ENCODE measurements at places on chromosomes 11 and 22.
A peak's percentile ranks its signal among the peaks of the same experiment; 100 is the strongest.

DNA sequence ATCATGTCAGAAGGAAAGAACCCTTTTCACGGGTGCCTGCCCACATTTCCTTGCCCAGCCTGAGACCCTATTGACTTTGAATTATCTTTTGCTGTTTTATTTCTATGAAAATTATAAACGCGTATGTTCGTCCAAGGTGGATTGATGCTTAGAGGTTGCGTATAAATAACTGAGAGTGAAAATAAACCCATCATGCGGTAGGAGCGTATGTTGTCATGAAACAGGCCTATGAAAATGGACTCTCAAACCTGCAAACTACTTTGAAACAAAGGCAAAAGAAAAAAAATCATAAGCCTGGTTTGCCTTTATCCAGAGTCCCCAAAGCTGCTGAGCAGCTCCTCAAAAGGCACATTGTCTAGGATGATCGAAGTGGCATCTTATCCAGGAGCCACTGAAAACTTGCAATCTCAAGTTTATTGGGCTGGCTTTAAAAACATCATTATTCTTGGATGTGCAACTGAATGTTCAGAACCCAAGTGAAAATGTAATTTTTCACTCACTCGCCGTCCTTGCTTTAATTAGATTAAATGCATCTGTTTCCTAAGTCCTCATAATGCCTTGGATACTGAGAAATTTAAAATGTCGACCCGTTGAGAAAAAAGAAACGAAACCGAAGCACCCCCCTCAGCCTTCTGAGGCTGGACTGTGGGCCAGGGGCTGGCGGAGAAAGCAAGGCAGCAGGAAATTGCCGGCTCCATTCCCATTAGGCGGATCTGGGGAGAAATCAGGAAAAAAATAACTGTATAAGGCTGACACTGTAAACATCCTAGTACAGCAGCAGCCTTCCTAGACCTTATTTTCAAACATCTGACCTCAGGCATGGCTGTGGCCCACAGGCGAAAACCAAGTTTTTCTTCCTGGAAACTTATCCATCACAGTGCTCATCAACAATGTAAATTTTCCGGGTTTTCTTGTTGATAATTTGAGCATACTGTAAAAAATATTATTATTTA, 82.9 kb upstream of the PPARA start:
- H3K4me3 ChIP-seq: no peak overlapping the region
- H3K36me3 ChIP-seq: no peaks in the 10 kb centered on the region
- no peaks in the 10 kb centered on the region for H3K4me1 ChIP-seq
- no peak for DNase-seq

DNA sequence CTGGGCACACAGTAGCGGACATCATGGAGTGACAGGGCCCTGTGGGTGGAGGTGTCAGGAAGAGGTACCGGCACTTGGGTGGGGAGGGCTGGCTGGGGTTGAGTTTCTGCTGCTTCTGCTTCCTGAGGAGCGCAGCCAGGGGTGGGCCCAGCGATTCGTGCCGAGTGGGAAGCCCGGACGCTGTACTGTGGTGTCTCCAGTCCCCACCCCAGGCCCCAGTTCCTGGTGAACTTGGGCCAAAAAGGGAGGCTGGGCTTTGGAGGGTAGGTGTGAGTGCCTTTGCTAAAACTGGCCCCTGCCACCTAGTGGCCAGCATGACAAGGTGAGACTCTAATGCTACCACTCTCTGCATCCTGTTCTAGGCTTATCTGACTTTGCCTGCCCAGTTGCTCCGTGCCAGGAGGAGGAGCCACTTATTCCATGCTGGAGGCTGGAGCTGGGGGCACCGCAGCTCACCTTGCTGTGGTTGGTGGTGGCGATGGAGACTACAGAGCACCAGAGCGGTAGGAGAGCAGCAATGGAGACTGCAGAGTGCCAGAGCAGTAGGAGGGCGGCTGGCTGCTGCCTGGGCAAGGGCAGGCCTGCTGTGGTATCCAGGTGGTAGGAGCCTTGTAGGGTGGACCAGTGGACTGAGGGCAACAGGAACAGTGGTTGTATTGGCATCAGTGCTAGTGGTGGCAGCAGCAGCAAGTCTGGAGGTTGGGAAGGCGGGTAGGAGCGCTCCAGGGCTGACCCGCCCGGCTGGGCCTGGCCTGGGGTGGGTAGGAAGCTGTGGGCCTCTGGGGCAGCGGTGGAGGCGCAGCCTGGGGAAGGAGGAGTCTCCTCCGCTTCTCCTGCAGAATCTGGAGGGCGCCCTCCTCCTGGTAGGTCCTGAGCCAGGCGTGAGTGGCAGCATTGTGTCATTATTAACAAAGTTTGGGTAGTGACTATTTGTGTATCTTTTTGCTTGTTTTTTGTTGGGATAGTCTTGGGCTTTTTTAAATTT, 2.2 kb upstream of the RFPL2 start:
- no peak for DNase-seq
- H3K4me3 ChIP-seq: no peak overlapping the region
- H3K27me3 ChIP-seq: peaks cover 2% of the 10 kb centered on the region
- no peak overlapping the region for H3K27ac ChIP-seq

DNA sequence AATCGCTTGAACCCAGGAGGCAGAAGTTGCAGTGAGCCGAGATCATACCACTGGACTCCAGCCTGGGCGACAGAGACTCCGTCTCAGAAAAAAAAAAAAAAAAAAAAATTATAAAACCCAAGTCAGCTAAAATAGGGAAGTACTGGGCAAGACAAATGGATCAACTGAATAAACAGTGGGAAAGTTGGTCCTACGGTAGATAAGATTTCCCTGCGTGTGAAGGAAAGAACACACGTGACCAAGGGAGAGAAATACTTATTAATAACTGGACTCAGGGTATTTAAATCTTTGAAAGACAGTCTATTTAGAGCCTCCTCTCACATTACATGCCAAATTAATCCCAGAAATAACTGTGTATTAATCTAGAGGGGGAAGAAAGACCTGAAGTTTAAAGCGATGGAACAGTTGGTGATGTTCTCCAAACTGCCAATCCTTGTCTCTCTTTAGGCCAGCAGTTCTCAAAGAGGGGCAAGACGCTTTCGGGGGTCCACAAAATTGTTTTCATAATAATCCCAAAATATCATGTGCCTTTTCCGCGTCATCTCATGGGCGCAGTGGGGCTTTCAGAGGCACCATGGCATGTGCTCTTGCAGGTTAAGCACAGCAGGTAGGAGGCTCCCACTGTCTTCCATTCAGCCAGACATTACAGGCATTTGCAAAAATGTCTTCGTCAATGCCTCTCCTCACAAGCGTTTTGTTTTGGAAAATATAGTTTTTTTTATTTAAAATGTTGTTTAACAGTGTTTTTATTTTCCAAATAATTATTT, 6.6 kb downstream of the RTL6 start:
- no peaks in the 10 kb centered on the region for H3K27me3 ChIP-seq
- no peak for DNase-seq
- H3K4me3 ChIP-seq: no peak overlapping the region
- no peak overlapping the region for H3K27ac ChIP-seq
- H3K4me1 ChIP-seq: peaks cover 3% of the 10 kb centered on the region

GRCh38 chr11:31887180-31887579, 76.1 kb upstream of the PAX6 start:
- DNase-seq: no peak
- no peak overlapping the region for H3K27ac ChIP-seq
- no peaks in the 10 kb centered on the region for H3K27me3 ChIP-seq
- H3K36me3 ChIP-seq: no peaks in the 10 kb centered on the region
- no peak overlapping the region for H3K4me3 ChIP-seq

DNA sequence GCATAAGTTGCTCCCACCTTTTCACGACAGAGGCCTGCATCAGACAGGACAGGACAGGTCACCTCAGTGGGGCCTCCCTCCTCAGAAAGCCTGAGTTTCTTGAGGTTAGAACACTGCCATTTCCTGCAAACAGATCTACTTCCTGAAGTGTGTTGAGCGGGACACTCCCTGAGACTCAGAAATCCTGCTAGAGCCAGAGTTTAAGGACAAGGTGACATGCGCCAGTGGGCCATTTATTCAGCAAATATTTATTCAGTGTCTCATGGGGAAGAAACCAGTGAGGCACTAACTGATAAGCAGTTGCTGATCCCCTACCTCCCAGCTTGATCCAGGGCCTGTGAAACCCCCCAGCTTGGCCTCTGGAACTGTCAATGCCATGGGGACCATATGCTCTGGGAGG, 454.6 kb downstream of the SOX6 start:
- peaks cover 8% of the 10 kb centered on the region for H3K4me1 ChIP-seq
- H3K27me3 ChIP-seq: no peaks in the 10 kb centered on the region
- no peak for DNase-seq
- no peak overlapping the region for H3K27ac ChIP-seq

DNA sequence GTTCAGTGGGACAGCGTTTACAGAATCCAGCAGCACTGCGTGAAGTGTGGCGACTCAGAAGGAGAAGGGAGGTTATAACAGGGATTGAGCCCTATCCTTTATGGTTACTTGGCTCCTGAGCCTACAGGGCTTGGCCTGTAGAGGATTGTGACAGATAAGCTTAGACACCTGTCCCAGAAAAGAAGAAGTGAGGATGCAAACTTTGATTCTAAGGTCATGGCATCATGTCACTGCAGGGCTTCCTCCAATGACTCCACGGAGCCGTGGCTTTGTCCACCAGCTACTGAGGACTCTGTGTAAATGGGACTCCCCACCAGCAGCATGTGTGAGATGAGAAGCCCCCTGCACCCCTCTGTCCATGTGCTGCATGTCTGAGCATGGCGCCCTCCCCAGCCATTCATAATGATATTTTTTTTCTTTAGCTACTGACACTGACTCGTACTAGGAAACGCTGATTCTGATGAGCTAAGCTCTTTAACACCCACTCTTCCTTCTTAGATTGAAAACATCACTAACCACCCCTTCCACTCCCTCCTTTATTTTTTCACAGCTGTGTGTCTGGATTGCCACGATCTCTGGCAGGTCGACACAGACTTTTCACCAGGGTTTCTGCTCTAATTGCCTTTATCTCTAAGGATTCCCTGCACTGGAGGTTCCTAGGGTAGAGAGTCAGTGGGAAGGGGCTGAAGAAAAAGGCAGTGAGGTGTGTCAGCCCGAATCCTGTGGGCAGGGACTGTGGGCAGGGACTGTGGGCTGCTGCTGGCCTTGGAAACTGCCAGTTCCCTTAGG, 65.5 kb upstream of the TTC12 start:
- no peak for DNase-seq
- no peak overlapping the region for H3K4me3 ChIP-seq
- peaks cover 10% of the 10 kb centered on the region for H3K4me1 ChIP-seq
- no peaks in the 10 kb centered on the region for H3K36me3 ChIP-seq
- H3K27ac ChIP-seq: no peak overlapping the region

- H3K4me3 ChIP-seq: no peak overlapping the region
- no peak for DNase-seq
- H3K36me3 ChIP-seq: no peaks in the 10 kb centered on the region
These were observed 29.1 kb downstream of the OPCML start for GRCh38 chr11:133503236-133503635.

- peaks cover 2% of the 10 kb centered on the region for H3K4me1 ChIP-seq
- no peak overlapping the region for H3K27ac ChIP-seq
- no peak for DNase-seq
- H3K27me3 ChIP-seq: peaks cover 9% of the 10 kb centered on the region
- no peak overlapping the region for H3K4me3 ChIP-seq
These were observed 19.4 kb upstream of the APLP2 start for GRCh38 chr11:130050257-130050656.

GRCh38 chr11:36060926-36061325, 117.1 kb downstream of the LDLRAD3 start:
- H3K4me3 ChIP-seq: no peak overlapping the region
- no peak for DNase-seq
- peaks cover 9% of the 10 kb centered on the region for H3K36me3 ChIP-seq
- H3K4me1 ChIP-seq: no peaks in the 10 kb centered on the region
- H3K27ac ChIP-seq: no peak overlapping the region
- no peaks in the 10 kb centered on the region for H3K27me3 ChIP-seq

GRCh38 chr22:27213294-27213693, 555.9 kb downstream of the MIAT start:
- no peak for DNase-seq
- H3K27me3 ChIP-seq: no peaks in the 10 kb centered on the region

DNA sequence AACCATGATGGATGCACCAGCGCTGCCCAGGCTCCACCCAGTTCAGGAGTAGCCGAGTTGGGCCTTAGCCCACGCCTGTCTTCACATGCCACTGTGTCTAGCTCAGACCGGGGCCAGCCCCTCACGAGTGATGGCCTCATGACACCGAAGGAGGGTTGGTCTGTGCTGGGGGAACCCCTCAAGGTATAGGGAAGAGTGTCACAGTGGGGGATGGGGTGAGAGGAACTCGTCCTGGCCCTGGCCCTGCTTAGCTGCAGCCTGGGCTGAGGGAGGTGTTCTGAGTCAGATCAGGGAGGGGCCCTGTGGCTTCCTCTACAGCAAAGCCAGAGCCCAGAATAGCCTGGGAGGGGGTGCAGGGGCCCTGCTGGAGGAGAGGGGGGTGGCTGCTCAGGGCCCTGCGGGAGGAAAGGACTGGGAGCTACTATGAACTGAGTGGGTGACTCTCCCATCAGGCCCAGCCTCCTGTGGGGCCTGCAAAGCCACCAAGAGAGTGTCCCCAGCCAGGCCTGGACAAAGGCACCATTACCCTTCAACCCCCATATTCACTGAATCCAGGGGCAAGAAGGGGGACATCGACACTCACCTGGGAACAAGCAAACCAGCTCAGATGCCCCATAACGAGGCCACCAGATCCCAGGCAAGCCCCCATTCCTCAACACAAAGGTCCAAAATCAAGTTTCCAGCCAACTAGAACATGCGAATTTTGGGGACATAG, 41.2 kb downstream of the IGLL5 start:
- H3K36me3 ChIP-seq: no peaks in the 10 kb centered on the region
- DNase-seq: no peak
- no peaks in the 10 kb centered on the region for H3K27me3 ChIP-seq
- H3K4me3 ChIP-seq: no peak overlapping the region

DNA sequence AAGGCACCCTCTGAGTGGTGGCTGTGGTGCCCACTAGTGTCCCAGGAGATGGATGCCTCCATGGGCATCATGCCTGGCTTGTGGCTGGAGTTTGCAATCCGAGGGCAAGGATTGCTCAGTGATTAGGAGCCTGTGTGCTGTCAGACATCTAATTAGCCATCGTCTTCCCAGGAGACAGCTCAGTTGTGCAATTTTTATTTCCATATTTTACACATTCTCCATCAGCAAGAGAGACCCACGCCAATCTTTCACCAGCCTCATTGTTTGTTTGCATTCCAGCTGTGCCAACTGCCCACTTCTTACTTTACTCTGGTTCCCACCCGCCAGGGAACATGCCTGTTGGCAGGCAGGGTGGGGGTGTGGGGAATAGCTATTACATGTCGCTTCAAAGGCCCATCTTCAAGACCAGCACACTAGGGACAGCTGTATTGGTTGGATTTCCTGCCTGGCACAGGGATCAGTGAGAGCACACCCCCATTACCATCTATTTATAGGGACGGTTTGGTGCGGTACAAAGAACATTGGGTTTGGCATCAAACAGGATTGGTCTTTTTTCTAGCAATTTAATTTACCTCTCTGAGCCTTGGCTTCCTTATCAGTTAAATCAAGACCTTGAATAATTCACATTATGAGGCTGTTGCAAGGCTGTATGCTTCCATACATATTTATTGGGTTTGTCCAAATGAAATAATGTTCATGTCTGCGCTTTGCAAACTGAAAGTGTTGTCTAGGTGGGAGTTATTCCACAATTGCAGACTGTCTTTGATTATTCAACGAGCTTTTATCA, 80.7 kb upstream of the NAV2 start:
- H3K27me3 ChIP-seq: no peaks in the 10 kb centered on the region
- no peak for DNase-seq
- H3K36me3 ChIP-seq: no peaks in the 10 kb centered on the region
- H3K4me3 ChIP-seq: no peak overlapping the region
- H3K4me1 ChIP-seq: no peaks in the 10 kb centered on the region

- H3K27me3 ChIP-seq: no peaks in the 10 kb centered on the region
- peak; percentile 82 for DNase-seq
- peak overlapping the region; percentile 93 for H3K27ac ChIP-seq
- peak overlapping the region; percentile 67 for H3K4me3 ChIP-seq
- peaks cover 29% of the 10 kb centered on the region for H3K4me1 ChIP-seq
These were observed 650 bp upstream of the MAPK11 start for GRCh38 chr22:50270666-50271394.
